ENCODE measurements at places on chromosomes 7 and 10. TPM values are rescaled to one million over a fixed set of nuclear protein-coding genes. Genes with fewer than 3 reads are reported as not detected.

The ZP3 gene
- total RNA-seq: 6.5 TPM

The FOXP2 gene
- 1.2 TPM for total RNA-seq

The PALD1 gene
- total RNA-seq: 1.6 TPM

The NKX1-2 gene
- 0.11 TPM for total RNA-seq

The CPA2 gene
- total RNA-seq: not detected

The CCL24 gene
- not detected for total RNA-seq

The SYT15 gene
- 0.08 TPM for total RNA-seq

The SH2B2 gene
- total RNA-seq: 9.8 TPM

The BHLHA15 gene
- total RNA-seq: 0.64 TPM

The DLX5 gene
- total RNA-seq: not detected

The CALY gene
- total RNA-seq: not detected

The NKX2-3 gene
- total RNA-seq: not detected

The CALML5 gene
- total RNA-seq: not detected

The OPN4 gene
- not detected for total RNA-seq

The HHEX gene
- 12.5 TPM for total RNA-seq

The RBP4 gene
- 1.0 TPM for total RNA-seq

The SH2D4B gene
- total RNA-seq: 0.30 TPM

The GSTO2 gene
- total RNA-seq: 1.4 TPM

The TACR2 gene
- total RNA-seq: not detected

The GIMAP7 gene
- not detected for total RNA-seq

The PTF1A gene
- not detected for total RNA-seq

The HOXA9 gene
- 1.2 TPM for total RNA-seq

The OR2A7 gene
- not detected for total RNA-seq

The GATAD1 gene
- 24.1 TPM for total RNA-seq

The CLDN4 gene
- 6.8 TPM for total RNA-seq

The CTAGE6 gene
- total RNA-seq: not detected

The PGAM2 gene
- total RNA-seq: 3.0 TPM

The OR13A1 gene
- not detected for total RNA-seq

The ENKUR gene
- total RNA-seq: 0.45 TPM

The PLOD3 gene
- total RNA-seq: 262 TPM

The CRHR2 gene
- total RNA-seq: not detected

The GHRHR gene
- not detected for total RNA-seq

The JCAD gene
- total RNA-seq: under 0.01 TPM

The NT5C2 gene
- 27.9 TPM for total RNA-seq

The PLPP4 gene
- 3.2 TPM for total RNA-seq

The SPDYE1 gene
- total RNA-seq: not detected

The SFRP4 gene
- not detected for total RNA-seq

The TFEC gene
- 0.40 TPM for total RNA-seq

The CALHM1 gene
- not detected for total RNA-seq

The CRPPA gene
- total RNA-seq: 1.5 TPM

The LIPK gene
- not detected for total RNA-seq

The AUTS2 gene
- total RNA-seq: 2.5 TPM

The MAT1A gene
- total RNA-seq: 0.19 TPM

The DEPP1 gene
- total RNA-seq: 2.9 TPM

The RNF32 gene
- 0.30 TPM for total RNA-seq

The CYP3A4 gene
- total RNA-seq: not detected

The TIAL1 gene
- total RNA-seq: 54.3 TPM

The MMP21 gene
- total RNA-seq: not detected

The EBF3 gene
- total RNA-seq: 16.1 TPM

The PKD1L1 gene
- total RNA-seq: 0.29 TPM

The RPEL1 gene
- not detected for total RNA-seq

Measured in A375 (cell line).